ENCODE measurements at places on chromosomes 6 and 20.

- H3K4me3 ChIP-seq: no peak overlapping the region
- no peaks in the 10 kb centered on the region for H3K4me1 ChIP-seq
- H3K36me3 ChIP-seq: no peaks in the 10 kb centered on the region
- no peak overlapping the region for H3K27ac ChIP-seq
- DNase-seq: no peak
Observed at GRCh38 chr6:161050134-161050765, 58.7 kb downstream of the MAP3K4 start.

DNA sequence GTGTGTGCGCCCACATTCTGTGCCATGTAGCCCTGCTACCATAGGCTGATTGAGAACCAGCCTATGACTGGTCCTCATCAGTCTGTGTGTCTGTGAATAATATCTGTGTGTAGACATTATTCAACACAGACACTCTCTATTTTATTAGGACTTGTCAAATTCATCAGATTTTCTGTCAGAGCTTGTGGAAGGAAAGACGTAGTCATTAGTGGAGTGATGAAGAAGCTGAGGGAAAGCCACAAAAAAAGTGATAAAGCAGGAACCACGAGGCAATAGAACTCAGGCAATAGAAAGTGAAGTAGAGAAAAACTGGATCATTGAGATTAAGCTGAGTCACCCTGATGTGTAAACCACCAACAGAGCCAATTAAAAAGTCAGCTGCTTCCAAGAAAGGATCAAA, 122.2 kb upstream of the MARCKS start:
- no peaks in the 10 kb centered on the region for H3K36me3 ChIP-seq
- no peak overlapping the region for H3K4me3 ChIP-seq
- no peaks in the 10 kb centered on the region for H3K4me1 ChIP-seq
- DNase-seq: no peak
- no peak overlapping the region for H3K27ac ChIP-seq
- no peaks in the 10 kb centered on the region for H3K27me3 ChIP-seq

GRCh38 chr6:140850438-140850837, 1282.3 kb upstream of the GJE1 start:
- H3K36me3 ChIP-seq: no peaks in the 10 kb centered on the region
- no peaks in the 10 kb centered on the region for H3K27me3 ChIP-seq
- H3K27ac ChIP-seq: no peak overlapping the region

- H3K36me3 ChIP-seq: no peaks in the 10 kb centered on the region
- peak; percentile 23 for DNase-seq
- H3K27ac ChIP-seq: no peak overlapping the region
- H3K4me1 ChIP-seq: no peaks in the 10 kb centered on the region
- H3K27me3 ChIP-seq: no peaks in the 10 kb centered on the region
- H3K4me3 ChIP-seq: no peak overlapping the region
Observed at GRCh38 chr6:47780510-47781356, 1.1 kb upstream of the OPN5 start.

DNA sequence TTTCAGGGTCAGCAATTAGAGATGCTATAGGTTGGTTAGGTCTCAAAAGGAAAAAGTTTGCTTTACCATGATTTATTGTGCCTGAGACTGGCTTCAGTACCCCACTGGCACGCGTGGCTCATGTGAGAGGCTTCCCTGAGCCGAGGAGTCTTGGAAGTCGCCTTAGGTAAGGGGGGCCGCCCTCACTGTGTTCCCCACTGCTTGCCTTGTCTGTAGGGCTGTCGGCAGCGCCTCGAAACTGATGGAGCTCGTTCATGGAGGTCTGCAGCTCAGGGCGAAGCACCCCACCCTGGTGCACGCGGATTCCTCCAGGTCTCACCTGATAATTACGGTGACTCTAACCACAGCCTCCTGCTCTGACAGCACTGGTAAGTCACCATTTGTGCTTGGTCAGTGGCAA, 39.2 kb downstream of the FRMD1 start:
- no peak for DNase-seq
- H3K27ac ChIP-seq: no peak overlapping the region
- no peaks in the 10 kb centered on the region for H3K27me3 ChIP-seq
- H3K36me3 ChIP-seq: no peaks in the 10 kb centered on the region

DNA sequence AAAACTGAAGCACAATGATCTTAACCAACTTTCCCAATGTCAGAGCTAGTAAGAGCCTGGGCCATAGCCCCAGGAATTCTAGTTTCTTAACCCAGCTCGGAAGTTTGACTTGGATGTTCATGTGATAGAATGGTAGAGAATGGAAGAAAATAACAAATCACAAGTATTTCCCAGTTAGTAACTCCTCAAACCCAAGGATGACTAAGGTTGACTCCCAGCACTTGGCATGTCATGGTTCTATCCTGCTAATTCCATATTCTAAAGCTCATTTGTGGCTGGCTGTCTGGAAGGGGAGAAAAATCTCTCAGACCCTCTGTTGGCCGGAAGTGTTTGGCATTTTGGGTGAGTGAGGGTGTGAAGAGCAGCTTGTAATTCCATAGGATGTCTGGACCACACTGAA, 248.7 kb downstream of the RFPL4B start:
- H3K4me1 ChIP-seq: no peaks in the 10 kb centered on the region
- no peak overlapping the region for H3K27ac ChIP-seq
- no peak for DNase-seq
- no peak overlapping the region for H3K4me3 ChIP-seq

All from testis (tissue), 5 donors.